Regular cardiac myocyte (primary cell): ENCODE measurements at places on chromosomes 12 and 14. TPM values are rescaled to one million over a fixed set of nuclear protein-coding genes. Genes with fewer than 3 reads are reported as not detected.

Gene LIN7A
- total RNA-seq, result 21.3 and 36.6 TPM in 2 replicates

Gene FBXO34
- total RNA-seq, result 23.7 and 26.8 TPM in 2 replicates

Gene AVPR1A
- 0.38 and 0.56 TPM in 2 replicates for total RNA-seq

Gene FAIM2
- 0.77 and 1.7 TPM in 2 replicates for total RNA-seq

Gene NR4A1
- 6.5 and 12.7 TPM in 2 replicates for total RNA-seq

Gene MSRB3
- 40.6 and 44.5 TPM in 2 replicates for total RNA-seq

Gene RTL1
- not detected in 2 replicates for total RNA-seq

Gene CLSTN3
- total RNA-seq, result 6.7 and 8.2 TPM in 2 replicates

Gene AQP2
- not detected in 2 replicates for total RNA-seq

Gene RFLNA
- 2.3 and 43.1 TPM in 2 replicates for total RNA-seq

Gene ACSM4
- not detected in 2 replicates for total RNA-seq

Gene JAG2
- 0.58 and 1.1 TPM in 2 replicates for total RNA-seq

Gene FICD
- 15.3 and 16.6 TPM in 2 replicates for total RNA-seq

Gene LPAR5
- not detected in 2 replicates for total RNA-seq

Gene NINJ2
- total RNA-seq, result 0.19 and 0.28 TPM in 2 replicates

Gene CMKLR1
- total RNA-seq, result under 0.01 TPM in 1 of 2 replicates, not detected in the other

Gene MIPOL1
- 5.9 and 10.7 TPM in 2 replicates for total RNA-seq

Gene LRP1-AS
- 0.19 TPM in 1 of 2 replicates, not detected in the other for total RNA-seq

Gene RAN
- 555 and 1,282 TPM in 2 replicates for total RNA-seq

Gene BICDL1
- 0.28 and 0.38 TPM in 2 replicates for total RNA-seq

Gene ANKRD33
- total RNA-seq, result under 0.01 and 0.38 TPM in 2 replicates

Gene SLC6A15
- total RNA-seq, result 0.77 and 0.85 TPM in 2 replicates
